ENCODE measurements at places on chromosomes 3 and 15.

GRCh38 chr3:52067526-52067925 is 11.2 kb upstream of the DUSP7 start:
- no peak for DNase-seq

DNA sequence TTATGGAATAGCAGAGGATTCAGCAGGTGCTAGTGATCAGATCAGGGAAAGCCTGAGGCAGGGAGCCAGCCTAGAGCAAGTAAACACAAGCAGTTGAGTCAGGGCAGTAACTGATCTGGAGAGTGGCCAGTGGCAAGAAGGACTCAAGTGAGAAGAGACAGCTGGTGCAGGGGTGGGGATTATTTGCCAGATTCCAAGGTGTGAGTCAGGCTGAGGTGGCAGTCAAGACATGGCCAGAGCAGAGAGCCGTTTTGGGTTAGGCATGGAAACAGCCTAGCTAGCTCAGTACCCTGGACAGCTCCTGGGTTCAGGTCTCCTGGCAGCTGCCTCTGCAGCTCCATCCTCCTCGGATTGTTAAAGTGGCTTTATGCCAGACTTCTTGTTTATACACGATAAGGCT is 281.9 kb upstream of the ONECUT1 start:
- DNase-seq, result no peak

- DNase-seq, result no peak
Observed at GRCh38 chr3:62139957-62140356, 233.4 kb downstream of the FEZF2 start.

DNA sequence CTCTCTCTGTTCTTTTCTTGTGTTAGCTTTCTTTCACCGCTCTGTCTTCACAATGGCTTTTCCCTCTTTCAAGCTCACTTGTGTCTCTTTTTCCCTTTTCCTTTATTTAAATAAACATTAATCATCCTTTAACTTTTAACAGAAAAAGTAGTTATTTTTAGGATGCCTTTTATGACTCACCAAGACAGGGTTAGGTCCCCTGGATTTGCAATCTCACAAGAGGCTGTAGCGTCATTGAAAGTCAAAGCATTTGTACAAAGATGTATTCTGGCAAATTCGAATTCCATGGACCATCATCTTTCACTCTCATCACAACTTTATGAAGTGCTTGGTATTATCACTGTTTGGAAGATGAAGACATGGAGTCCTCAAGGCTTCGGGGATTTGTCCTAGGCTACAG is 34.8 kb upstream of the MCTP2 start:
- DNase-seq, result no peak

DNA sequence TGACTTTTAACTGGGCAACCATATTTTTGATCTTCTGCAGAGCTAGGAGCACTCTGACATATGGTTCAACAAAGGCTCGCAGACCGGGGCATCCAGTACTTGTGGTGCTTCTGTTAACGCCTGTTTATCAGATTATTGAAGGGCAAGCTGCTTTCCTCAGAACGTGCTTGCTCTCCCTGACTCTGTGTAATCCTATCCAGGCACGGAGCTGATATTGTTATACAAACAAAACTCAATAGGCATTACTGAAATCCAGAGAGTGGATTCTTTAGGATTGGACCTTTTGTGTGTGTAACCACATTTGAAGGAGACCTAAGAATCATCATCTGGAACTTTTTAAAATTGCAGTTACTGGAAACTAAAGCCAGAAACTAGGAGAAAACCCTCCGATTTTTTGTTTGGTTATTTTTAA is 246.5 kb downstream of the PTPRG start:
- DNase-seq, result no peak

- DNase-seq, result peak; percentile 81
Observed at GRCh38 chr15:73972984-73973682, 19.0 kb downstream of the STOML1 start.

DNA sequence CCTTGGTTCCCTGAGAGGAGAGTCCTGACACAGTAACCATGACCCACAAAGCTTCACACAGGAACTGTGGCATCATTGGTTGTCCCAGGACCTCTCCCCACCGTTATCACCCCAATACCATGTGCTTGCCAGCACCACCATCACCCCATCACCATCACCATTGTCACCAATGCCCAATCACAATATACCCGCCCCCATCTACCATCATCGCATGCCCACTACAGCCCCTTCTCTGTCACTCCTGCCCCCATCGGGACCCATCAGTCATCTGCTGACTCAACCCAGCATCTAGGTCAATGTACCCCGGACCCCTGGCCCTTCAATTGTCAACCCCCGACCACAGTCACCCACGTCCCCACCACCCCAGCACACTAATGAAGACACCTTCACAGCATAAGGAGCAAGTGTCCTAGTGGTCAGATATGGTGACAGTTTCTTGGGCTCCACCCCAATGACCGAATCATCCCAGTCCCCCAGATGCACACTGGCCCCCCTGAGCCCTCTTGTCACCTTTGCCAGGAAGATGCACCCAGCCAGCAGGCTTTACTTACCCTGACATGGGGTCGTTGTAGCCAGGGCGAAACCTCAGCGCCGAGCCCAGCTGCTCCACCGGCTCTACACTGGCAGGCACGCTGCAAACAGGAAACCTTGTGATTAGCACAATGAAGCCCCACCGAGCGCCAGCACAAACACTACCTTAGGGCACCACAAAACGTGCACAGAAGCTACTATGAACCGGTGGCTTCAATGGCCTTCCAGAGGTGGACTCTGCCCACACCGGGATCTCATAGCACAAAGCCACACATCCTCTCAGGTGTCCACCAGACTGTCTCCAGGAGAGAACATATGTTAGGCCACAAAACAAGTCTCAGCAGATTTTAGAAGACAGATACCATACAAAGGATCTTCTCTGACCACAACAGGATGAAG is 25.1 kb downstream of the SHISA5 start:
- no peak for DNase-seq
